T-helper 2 cell (primary cell): ENCODE measurements at places on chromosomes 11 and 22.

GRCh38 chr11:117366248-117366647 is 38.6 kb downstream of the CEP164 start:
- no peak for DNase-seq

GRCh38 chr22:18905540-18906409 is at the start of gene DGCR6:
TSS of gene DGCR6 (plus strand) at chr22:18906320. CDS start at chr22:18906375, 55 bp downstream.
- DNase-seq = no peak

- DNase-seq = no peak
Measured at GRCh38 chr11:110373051-110373702, 56.6 kb upstream of the FDX1 start.

DNA sequence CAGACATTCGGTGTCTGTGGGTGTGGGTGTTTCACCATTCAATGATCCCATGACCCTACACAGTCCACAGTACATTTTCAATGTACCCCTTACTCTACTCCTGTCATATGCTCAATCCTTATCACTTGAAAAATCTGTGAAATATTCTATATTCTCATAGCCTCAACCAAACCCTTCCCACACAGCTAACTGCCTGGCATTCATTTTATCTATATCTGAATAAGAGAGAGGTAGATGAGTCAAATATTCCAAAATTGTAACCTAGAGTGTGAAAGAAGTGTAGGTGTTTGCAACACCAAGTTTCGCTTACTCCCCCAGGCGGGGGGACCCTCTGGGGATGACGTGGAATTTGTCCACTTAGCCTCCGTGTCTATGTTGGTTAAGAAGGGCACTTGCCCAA is 354.8 kb downstream of the ETS1 start:
- DNase-seq = no peak

- DNase-seq = no peak
Measured at GRCh38 chr22:16933291-16934282, 74.4 kb downstream of the GAB4 start.

GRCh38 chr11:126830216-126830806 is 170.3 kb downstream of the KIRREL3 start:
- no peak for DNase-seq

DNA sequence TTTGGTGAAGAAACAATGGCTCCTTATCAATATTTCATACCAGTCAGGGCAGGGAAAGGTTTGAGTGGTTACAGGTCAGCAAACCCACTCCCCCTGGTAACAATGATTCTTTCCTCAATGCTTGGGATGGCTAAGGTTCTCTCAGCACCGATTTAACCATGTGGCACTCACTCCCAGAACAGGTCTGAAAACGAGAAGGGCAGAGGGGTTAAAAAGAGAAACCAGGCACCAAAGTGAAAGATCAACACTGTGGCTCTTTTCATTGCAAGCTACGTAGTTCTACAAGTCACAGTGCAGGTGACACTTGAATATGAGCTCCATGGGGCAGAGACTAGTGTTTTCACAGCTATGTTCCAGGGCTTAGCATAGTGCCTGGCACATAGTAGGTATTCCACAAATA is 132.4 kb downstream of the PLEKHA7 start:
- DNase-seq = no peak

- no peak for DNase-seq
Measured at GRCh38 chr22:30541961-30542810, 4.4 kb downstream of the SEC14L6 start.

GRCh38 chr22:38947321-38948140 is 9.9 kb upstream of the APOBEC3A start:
- no peak for DNase-seq

- DNase-seq = no peak
Measured at GRCh38 chr22:30305906-30306626, 16.8 kb upstream of the CASTOR1 start.

DNA sequence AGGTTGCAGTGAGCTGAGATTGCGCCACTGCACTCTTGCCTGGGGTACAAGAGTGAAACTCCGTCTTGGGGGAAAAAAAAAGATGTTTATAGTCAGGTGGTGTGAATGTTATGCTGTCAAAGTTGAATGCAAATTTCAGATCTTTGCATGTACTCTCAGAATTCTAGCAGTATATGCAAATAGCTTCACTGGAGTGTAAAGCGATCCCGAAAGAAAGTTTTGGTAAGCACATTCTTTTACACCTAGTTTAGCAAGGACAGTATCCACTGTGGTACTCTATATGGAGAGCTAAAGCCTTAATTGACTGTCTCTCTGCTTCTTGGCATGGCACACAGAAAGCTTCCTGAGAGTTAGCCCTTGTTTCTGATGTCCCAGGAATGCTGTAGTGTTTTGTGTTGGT is 4.0 kb downstream of the JAM3 start:
- no peak for DNase-seq

- no peak for DNase-seq
Measured at GRCh38 chr11:14378171-14378570, 19.2 kb upstream of the RRAS2 start.

DNA sequence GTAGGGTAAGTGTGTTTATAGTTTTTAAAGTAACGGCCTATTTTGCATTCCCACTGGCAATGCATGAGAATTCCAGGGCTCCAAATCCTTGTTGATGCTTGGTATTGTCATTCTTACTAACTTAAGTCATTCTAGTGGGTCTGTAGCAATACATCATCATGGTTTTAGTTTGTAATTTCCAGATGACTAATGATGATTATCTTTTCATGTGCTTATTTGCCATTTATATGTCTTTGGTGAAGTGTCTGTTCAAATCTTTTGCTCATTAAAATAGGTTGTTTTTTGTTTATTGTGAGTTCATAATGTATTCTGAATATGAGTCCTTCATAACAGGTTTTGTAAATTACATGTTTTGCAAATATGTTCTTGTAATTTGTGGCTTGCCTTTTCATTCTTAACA is 31.2 kb downstream of the MTMR3 start:
- no peak for DNase-seq

DNA sequence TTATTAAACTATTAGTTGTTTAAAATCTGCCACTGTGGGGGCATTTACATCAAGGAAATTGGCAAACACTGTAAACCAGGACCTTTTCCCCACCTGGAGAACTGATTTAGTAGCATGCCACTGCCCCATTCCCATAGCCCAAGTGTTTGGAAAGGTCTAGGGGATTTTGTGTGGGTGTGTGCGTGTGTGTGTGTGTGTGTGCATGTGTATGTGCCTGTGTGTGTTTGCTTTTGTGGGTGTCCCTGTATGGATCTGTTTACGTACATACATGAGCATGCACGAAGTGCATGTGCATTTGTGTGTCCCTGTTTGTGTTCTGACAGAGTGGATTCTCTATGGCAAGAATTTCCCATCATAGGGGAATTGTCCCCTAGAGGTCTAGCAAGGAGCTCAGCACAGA is 62.7 kb upstream of the LMO1 start:
- DNase-seq = no peak

- DNase-seq = no peak
Measured at GRCh38 chr11:90656171-90656570, 433.3 kb upstream of the CHORDC1 start.

DNA sequence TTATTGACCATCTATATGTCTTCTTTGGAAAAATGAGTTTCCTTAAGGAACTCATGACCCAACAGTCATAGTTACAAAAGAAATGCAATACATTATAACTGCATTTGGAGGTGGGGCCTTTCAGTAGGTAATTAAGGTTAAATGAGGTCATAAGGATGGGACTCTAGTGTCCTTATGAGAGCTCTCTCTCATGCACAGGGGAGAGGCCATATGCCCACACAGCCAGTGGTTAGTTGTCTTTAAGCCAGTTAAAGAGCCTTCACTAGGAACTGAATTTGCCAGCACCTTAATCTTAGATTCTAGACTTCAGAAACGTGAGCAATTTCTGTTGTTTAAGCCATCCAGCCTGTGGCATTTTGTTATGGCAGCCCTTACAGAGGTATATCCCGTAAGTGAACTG is 27.3 kb downstream of the INTS4 start:
- no peak for DNase-seq

DNA sequence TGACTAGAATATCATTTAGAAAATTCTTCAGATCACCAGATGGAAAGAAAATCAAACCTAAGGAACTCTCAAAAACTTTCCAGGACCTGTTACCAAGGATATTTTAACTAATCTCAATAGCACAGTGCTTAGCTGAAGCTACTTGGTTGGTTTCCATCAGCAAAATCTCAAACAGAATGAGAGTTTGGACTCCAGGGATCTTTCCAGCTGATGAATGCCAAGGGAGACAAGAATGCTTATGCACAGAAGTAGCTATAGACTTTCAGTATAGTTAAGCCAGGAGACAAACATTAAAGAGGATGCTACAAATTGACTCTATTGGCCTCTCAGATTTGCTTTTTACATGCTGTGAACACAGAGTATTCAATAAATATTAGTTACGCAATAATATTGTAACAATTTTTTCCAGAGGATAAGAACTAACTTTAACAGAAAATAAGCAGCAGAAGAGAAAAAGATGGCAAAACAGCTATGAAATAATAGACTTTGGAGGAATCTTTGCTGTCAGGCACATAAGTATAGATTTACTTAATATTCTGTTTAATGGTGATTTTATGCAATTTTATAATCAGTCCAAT is 331.4 kb downstream of the DLG2 start:
- DNase-seq = no peak

DNA sequence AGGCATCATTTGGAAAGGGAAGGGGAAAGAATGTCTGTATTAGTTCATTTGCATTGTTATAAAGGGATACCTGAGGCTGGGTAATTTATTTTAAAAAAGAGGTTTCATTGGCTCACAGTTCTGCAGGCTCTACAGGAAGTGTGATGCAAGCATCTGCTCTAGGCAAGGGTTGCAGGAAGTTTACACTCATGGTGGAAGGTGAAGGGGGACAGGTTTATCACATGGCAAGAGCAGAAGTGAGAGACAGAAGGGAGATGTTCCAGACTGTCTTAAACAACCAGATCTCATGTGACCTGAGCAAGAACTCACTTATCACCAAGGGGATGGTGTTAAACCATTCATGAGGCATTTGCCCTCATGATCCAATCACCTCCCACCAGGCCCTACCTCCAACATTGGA is 90.6 kb downstream of the CCDC83 start:
- no peak for DNase-seq

DNA sequence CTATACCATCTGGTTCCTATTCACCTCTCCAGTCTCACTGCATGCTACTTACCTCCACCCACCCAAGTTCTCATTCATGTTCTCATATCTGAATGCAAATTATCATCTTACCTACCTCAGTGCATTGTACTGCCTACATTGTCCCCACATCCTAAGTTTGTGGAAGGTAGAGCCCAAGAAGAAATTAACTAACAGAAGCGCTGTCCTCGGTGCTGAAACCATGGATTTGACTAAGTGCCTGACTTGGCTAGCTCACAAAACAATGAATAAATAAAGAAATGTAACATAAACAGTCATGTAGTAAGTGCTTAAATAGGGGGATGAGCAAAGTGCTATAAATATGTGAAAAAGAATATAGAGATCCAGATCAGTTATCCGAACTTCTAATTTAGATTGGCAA is 63.2 kb downstream of the GRIA4 start:
- DNase-seq = peak; percentile 36

DNA sequence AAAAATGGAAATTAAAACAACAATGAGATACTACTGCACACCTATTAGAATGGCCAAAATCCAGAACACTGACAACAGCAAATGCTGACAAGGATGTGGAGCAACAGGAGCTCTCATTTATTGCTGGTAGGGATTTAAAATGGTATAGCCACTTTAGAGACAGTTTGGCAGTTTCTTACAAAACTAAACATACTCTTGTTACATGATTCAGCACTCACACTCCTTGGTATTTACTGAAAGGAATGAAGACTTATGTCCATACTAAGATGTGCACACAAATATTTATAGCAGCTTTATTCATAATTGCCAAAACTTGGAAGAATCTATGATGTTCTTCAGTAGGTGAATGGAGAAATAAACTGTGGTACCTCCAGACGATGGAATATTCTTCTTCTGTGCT is 40.8 kb downstream of the PGM2L1 start:
- DNase-seq = no peak

- DNase-seq = no peak
Measured at GRCh38 chr11:126072801-126073594, 10.3 kb upstream of the CDON start.

DNA sequence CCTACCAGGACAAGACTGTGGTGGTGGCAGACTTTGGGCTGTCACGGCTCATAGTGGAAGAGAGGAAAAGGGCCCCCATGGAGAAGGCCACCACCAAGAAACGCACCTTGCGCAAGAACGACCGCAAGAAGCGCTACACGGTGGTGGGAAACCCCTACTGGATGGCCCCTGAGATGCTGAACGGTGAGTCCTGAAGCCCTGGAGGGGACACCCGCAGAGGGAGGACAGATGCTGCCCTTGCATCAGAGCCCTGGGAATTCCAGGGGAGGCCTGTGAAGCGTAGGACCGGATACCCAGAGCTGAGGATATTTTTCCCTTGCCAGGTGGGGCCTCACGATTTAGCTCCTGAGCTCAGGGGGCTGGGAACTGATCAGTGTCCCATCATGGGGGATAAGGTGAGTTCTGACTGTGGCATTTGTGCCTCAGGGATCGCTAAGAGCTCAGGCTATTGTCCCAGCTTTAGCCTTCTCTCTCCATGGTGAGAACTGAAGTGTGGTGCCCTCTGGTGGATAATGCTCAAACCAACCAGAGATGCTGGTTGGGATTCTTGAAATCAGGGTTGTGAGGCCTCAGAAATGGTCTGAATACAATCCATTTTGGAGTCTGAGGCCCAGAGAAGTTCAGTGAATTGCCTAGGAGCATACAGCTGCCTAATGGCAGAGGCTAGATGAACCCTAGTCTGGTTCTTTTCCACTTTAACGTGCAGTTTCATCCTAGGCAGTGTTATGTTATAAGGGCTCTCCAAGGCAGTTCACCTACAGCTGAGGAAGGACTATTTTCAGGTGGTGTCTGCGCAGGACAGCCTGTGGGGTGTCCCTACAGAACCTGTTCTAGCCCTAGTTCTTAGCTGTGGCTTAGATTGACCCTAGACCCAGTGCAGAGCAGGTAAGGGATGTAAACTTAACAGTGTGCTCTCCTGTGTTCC is 19.5 kb downstream of the PIK3IP1 start:
- DNase-seq = no peak

DNA sequence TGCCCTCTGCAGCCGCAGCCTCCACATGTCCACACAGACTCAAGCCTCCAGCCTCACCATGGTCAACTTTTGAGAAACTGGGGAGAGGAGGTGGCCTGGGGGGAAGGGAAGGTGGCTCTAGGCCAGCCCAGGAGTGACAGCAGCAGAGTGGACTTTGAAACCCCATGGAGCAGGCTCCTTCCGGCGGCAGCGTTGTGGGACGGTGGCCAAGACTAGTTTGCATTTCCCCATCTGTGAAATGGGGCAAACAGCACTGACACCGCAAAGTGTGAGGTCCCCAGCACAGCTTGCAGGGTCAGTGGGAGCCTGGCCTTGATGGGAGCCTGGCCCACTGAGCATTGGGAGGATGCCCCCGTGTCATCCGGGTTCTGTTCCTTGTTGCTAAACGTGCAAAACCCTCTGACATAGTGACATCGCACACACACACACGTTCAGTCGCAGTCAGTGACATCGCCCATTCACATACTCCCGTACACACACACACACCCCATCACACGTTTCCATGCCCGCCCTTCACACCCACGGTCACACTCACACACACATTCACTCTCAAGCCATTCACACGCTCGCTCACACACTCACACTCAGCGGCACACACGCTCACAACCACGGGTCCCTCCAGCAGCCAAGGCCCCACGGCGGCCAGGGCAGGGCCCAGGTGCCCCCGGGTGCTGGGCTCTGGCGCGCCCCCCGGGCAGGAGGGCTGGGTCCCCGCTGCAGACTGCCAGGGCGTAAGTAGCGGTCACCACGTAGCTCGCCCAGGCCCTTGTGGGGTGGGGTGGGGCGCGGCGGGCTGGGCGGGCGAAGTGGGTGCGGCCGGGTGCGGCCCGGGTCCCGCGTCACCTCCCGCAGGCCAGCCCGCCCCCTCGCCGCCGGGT is 585 bp downstream of the CYB5R3 start:
- peak; percentile 36 for DNase-seq

- no peak for DNase-seq
Measured at GRCh38 chr22:44219101-44219870, 38.6 kb downstream of the PARVG start.
